ENCODE measurements at places on chromosomes 3 and 15. TPM values are rescaled to one million over a fixed set of nuclear protein-coding genes. Genes with fewer than 3 reads are reported as not detected.

DNA sequence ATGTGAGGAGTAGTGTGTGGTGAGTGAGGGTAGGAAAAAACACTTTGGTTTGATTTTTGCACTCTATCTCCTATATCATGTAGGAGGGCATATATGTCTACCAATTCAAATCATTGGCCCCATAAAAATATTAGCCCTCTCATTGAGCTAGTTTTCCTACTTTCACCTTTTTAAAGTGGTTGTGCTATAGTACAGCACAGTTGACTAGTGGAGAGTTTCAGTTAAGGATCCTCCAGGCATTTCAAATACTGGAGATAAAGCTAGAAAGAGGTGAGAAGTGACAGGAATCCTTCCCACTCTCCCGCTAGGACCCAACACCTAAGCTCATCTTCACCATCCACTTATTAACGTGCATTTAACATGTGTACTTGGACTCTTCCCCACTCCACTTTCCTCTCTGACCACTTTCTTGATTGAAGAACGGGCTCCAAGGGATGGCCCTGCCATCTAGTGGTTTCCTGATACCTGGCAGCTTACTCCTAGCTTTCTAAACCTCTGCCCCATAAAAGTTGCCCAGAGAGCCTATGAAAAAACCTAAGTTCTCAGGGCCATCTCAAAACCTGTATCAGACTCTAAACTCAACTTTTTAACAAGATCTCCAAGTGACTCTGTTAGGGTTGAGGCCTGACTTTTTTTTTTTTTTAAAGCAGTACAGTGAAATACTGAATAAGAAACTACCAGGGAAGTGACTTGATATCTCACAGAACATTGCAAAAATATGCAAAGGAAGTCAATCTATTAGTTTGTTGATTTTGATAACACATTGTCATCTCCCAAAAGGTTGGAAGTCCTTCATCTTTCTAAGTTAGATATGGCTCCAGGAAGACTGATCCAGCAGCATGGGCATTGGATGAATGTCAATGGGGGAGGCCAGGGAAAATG, 17.9 kb downstream of the IL12A start:
- H3K36me3 ChIP-seq = no peaks in the 10 kb centered on the region
- no peaks in the 10 kb centered on the region for H3K27me3 ChIP-seq
- peak; percentile 25 for DNase-seq
- H3K4me1 ChIP-seq = no peaks in the 10 kb centered on the region
- no peak overlapping the region for H3K4me3 ChIP-seq
- H3K27ac ChIP-seq = no peak overlapping the region

The FBXO40 gene
- not detected for total RNA-seq

The MKRN2OS gene
- not detected for total RNA-seq

DNA sequence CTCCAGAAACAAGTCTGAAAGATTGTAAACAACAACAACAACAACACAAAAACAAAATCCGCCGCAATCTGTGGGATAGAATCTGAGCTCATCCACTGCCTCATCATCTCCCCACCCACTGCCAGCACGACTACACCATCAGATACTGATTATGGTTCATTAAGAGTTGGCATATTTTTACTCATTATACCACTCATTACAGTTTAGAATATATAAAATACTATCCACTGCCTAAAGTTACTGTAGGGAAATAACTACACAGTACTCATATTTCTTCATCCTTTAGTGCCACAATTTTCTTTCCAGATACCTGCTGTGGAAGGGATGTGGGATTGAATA, 152.5 kb upstream of the PEX5L start:
- no peaks in the 10 kb centered on the region for H3K4me1 ChIP-seq
- no peaks in the 10 kb centered on the region for H3K36me3 ChIP-seq
- no peaks in the 10 kb centered on the region for H3K27me3 ChIP-seq
- DNase-seq = no peak

The SPATA12 gene
- total RNA-seq = not detected

DNA sequence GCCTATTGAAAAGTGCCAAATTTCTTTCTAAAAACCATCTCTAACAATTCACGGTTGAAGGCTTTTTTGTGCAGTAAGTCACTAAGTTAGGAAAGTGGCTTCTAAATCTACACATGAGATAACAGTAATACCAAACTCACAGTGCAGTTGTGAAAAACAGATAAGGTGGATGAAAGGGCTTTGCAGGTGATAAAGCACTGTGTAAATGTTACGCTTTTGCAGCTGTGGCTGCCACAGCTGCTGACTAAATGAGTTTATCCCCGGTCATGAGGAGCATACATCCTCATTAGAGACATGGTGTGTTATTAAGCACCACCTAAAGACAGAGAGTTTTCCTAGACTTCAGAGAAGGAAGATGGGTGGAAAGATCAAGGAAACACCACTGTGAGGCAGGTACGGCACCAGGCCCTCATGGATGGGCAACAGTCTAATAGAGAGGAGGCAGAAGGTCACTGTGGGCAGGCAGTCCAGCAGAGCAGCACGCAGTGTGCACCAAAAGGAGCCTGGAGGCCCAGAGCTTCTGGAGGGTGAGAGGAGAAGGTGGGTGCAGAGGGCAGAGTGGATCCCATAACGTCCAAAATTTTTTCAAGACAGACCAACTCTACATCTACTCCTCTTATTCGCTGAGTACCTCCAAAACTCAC, 68.5 kb downstream of the FMN1 start:
- H3K4me3 ChIP-seq = peak overlapping the region; percentile 4
- no peaks in the 10 kb centered on the region for H3K27me3 ChIP-seq
- H3K27ac ChIP-seq = peak overlapping the region; percentile 7
- no peak for DNase-seq
- no peaks in the 10 kb centered on the region for H3K36me3 ChIP-seq
- peaks cover 12% of the 10 kb centered on the region for H3K4me1 ChIP-seq

DNA sequence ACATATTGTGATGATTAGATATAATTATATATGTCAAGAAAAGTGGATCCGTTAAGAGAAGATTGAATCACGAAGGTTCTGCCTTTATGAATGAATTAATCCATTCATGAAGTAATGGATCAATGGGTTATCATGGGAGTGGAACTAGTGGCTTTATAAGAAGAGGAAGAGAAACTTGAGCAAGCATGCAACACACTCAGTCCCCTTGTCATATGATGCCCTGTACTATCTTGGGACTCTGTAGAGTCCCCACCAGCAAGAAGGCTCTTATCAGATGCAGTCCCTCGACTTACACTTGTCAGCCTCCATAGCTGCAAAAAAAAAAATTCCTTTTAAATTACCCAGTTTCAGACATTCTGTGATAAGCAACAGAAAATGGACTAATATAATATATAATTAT, 301.9 kb downstream of the RAP2B start:
- no peak overlapping the region for H3K27ac ChIP-seq
- H3K4me1 ChIP-seq = peaks cover 9% of the 10 kb centered on the region
- no peak for DNase-seq
- no peaks in the 10 kb centered on the region for H3K27me3 ChIP-seq
